ENCODE measurements at places on chromosomes 2 and 18.
A peak's percentile ranks its signal among the peaks of the same experiment; 100 is the strongest.

- no peak for DNase-seq
These were observed 12.0 kb downstream of the TCF4 start for GRCh38 chr18:55576001-55576400.

DNA sequence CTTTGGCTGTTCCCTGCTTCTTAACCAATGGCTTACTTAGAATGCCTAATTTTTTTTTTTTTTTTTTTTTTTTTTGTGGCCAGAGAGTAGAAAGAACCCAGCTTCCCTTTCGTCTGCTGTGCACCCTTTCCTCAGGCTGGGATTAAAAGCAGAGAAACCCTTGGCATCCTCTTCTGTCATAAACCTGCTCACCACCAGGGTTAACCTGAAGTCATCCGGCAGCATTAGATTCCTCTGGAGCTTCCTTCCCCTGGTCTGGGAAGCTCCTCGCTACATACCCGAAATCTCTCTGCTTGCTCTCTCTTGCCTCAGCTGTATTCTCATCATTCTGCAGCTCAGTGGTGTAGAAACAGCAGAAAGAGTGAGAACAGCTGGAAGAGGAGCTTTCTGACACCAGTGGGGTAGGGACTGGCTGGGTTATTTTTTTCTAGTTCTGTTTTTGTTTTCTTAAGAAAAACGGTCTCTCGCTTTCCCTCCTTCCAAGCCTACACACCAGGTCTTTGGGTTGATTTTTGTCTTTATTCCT lies 339.0 kb upstream of the MEIS1 start:
- DNase-seq = no peak

GRCh38 chr2:80112790-80113189 lies 191.8 kb downstream of the LRRTM1 start:
- DNase-seq = no peak

DNA sequence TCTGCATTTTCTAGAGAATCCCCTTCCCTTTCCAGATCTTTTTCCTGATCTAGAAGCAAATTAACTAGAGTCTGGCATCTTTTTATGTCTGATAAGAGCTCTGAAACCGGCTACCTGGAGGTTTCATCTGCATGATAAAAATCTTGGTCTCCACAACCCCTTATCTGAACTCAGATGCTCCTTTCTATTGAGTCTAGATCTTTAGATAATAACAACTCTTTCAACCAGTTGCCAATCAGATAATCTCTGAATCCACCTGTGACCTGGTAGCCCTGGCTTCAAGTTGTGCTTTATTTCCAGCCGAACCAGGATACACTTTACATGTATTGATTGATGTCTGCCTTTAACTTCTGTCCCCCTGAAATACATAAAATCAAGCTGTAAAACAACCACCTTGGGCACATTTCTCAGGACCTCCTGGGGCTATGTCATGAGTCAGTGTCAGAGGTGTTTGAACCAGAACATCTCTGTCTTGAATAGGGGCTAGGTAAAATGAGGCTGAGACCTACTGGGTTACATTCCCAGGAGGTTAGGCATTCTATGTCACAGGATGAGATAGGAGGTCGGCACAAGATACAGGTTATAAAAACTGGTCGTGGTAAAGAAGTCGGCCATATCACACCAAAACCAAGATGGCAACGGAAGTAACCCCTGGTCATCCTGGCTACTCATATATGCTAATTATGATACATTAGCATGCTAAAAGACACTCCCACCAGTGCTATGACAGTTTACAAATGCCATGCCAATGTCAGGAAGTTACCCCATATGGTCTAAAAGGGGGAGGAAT lies 20.8 kb downstream of the RALBP1 start:
- DNase-seq = no peak

DNA sequence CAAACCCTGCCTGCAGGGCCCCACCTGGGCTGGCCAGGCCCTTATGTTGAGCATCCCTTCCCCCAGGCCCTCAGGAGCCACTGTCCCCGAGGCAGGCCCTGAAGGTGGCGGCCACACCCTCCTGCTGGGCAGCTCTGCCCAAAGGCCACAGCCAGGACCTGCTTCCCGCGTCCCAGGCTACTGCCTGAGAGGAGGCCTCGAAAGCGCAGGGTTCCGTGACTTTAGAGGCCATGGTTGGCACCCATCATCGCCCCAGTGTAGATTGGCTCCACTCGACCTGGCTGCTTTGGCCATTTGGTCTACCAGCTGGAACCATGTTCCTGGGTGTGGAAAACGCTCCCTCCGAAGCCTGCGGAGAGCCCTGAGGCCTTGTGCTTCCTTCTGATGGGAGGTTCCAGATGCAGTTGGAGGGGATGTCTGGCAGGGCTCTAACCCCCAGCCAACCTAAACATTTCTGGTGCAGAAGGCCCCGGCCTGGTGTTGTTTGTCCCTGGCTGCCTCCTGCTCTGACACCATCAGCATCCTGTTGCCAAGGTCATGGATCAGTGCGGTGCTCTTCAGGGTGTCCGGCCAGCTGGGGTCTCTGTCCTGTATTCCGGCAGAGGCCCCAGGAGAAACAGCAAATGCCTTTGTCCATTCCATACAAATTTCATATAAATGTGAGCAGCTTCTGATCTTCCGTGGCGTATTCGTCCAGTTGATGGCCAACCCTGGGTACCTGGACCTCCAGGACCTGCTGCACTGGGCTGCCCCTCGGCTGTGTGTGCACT lies 14.7 kb downstream of the CAPN10 start:
- DNase-seq = peak; percentile 6

DNA sequence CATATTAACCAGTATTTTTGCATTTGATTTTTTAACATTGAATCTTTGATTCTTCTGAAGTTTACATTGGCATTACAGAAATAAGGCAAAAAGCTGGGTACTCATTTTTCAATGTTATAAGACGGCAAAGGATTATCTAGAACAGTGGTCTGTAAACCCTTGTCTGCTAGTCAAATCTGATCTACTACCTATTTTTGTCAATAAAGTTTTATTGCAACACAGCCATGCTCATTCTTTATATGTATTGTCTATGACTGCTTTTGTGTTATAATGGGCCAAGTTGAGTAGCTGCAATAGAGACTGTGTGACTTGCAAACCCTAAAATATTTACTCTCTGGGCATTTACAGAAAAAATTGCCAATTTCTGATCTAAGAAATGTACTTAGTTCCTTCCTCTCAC lies 181.0 kb downstream of the PDE11A start:
- DNase-seq = no peak

DNA sequence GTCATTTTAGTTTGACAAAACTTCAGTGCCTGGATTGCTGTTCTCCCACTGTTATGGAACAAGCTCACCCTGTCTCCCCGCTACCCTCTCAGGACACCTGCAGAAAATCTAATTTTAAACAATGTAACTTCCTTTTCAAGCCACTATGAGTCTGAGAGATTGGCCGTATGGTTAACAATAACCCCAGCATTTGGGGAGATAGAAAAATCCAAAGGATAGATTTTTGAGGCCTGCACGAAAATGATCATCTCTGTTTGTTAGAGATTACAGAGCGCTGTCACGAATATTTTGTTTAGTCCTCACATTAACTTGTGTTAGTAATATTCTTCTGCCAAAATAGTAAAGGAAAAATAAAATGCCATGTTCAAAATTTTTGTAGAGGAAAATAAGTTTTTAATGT lies 24.7 kb downstream of the CAB39 start:
- DNase-seq = no peak

GRCh38 chr18:25229920-25230319 lies 122.0 kb downstream of the ZNF521 start:
- DNase-seq = no peak

GRCh38 chr18:11570073-11570588 lies 39.3 kb upstream of the SLC35G4 start:
- no peak for DNase-seq

DNA sequence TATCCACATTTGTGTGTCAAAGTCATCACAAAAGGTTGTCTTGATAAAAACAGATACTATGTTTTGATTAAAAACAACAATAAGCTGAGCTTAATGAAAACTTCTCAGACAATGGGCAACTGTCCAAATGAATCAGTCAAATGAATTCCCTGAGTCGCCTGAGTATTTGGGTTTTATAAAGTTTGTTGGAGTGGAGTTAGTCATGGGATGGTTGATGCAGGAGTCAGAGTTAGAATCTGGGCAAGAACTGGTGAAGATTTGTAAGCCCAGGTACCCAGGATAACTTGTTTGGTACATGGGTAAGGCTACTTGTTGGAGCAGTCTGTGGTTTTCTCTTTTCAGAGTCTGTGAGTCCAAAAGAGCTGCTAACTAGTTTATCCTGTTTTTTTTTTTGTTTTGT lies 34.4 kb upstream of the RAPGEF4 start:
- no peak for DNase-seq

DNA sequence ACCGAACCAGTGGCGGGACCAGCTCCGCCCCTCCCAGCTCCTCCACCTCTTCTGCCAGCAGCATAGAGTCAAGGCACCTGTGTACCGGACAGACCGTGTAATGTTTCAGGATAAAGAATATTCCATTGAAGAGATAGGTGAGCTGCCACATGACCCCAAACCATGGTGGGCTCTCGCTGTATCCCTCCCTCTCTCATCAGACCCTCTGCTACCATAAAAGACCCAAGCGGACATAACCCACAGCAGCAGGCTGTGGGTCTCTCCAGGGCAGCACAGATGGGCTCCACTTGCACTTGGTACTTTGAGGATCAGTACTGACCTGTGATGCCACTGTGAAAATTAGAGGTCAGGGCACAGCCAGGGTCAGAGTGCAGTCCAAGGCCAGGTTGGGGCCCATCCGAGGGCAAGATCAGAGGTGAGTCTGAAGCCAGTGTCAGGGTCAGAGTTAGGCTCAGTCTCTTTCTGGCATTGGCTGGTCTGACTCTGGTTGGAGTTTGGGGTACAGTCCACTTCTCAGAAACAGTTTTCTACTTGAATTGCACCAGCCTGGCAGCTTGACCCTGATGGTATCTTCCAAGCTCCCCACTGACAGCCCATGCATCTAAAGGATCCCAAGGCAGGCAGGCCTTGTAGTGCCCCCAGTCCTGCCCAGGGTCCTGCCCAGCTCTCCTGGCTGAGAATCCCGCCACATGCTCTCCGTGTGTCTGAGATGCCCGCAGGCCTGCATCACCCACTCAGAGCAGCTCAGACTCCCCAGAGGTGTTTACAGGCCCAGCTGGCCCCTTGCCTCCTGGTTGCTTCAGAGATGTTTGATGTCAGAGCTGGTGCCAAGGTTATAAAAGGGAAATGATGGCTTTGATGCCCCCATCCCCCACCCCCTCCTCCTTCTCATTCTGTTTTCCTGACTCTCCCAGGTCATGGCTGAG lies 212.1 kb downstream of the DYSF start:
- DNase-seq = peak; percentile 40

DNA sequence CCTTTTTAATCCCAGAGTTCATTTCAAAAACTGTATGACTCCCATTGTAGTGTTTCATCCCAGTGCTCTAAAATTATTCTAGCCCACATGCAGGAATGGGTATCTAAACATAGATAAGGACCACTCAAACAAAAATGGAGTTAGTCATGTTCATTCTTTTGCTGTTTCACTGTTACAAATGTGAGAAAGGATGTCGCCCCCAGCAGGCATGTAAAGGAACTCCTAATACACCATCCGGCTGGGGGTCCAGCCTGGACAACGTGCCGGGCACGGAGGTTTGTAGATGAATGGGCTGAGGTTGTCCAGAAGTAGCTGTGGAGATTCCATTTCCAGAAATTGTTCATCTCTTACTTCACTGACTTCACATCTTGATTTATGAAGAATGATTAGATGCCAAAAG lies 101.9 kb upstream of the RAB12 start:
- DNase-seq = no peak

DNA sequence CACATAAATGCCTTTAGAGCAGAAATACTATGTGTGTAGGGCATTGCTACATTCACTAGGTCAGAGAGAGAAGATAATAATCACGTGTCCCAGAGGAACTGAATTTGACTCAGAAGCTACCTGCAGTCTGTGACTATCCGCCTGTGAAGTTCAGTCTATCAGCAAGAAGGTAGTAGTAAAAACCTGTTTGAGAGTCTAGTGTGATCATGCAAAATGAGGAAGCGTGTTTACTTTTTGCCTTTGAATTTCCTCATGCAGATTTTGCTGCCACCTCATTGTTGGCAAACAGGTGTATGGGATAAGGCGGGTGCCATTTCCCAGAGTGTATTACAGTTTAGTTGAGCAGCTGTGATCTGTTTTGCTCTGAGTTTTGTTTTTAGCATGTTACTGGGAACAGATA lies 403.9 kb upstream of the FANCL start:
- DNase-seq = no peak

- DNase-seq = no peak
These were observed 59.0 kb upstream of the ZBTB7C start for GRCh38 chr18:48468151-48468550.

- DNase-seq = no peak
These were observed 232.9 kb upstream of the ID2 start for GRCh38 chr2:8448824-8449556.

GRCh38 chr18:60654298-60654697 lies 281.7 kb upstream of the MC4R start:
- DNase-seq = no peak

GRCh38 chr2:223970343-223971128 lies 13.3 kb downstream of the MRPL44 start:
- DNase-seq = no peak

DNA sequence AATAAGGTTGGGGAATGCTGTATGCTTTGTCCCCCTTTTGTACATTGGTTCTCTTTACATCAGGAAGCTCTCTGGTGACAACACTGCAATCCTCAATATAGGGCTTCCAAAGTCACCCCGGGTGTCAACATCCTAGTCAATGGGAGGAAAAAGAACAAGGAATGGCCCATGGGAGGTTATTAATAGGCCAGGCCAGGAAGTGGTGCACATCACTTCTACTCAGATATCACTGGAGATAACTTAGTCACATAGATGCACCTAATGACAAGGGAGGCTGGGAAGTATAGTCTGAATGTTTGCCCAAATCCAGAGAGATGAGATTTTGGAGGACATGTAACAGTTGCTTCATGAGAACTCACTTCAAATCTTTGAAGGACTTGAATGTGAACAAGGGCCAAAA lies 274.7 kb downstream of the DYSF start:
- DNase-seq = no peak

GRCh38 chr2:64296140-64296480 lies 151.9 kb upstream of the PELI1 start:
- DNase-seq = no peak

GRCh38 chr18:59286341-59286740 lies 13.1 kb upstream of the RAX start:
- no peak for DNase-seq

DNA sequence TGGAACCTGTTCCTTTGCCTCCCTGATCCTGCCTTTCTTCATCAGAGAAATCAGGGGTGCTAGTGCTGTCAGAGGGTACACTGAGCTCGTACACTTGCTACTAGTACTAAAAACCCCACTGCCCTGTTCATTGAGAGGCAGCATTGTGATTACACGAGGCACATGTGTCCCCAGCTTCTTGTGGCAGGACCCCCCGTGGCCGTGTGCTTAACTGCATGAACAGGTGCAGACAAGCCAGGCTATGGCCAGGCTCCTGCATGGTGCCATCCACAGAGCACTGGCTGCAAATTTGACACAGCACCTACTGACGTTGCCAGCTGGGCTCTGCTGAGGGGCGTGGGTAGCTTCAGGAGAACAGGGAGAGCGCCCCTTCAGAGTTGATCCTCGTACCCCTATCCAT lies 248.4 kb downstream of the GLI2 start:
- no peak for DNase-seq

- DNase-seq = no peak
These were observed 184.6 kb upstream of the BOD1L2 start for GRCh38 chr18:56962322-56962721.

Data from transverse colon (tissue), 4 donors.